Activated CD4-positive, CD25-positive, alpha-beta regulatory T cell (primary cell): ENCODE measurements at places on chromosomes 5 and 9.
A peak's percentile ranks its signal among the peaks of the same experiment; 100 is the strongest.

DNA sequence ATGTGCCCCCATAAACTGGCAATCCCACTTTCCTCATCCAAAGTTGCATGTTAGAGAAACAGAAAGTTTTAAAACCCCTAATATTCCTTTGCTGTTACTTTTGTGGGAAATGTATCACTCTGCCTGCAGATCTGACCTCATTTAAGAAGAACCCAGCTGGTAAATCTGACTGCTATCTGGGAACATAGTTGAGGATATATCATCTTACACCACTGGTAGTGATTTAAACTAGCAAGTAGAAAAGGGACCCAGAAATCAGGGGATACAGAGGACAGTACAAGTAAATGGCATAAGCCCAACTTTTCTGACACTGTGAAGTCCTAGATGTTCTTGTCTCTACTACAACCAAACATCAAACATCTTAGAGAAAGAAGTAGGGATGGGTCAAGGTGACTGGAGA, 1060.5 kb upstream of the DMAC1 start:
- no peak for DNase-seq

- DNase-seq: no peak
Measured at GRCh38 chr9:88464851-88465250, 70.1 kb upstream of the NXNL2 start.

DNA sequence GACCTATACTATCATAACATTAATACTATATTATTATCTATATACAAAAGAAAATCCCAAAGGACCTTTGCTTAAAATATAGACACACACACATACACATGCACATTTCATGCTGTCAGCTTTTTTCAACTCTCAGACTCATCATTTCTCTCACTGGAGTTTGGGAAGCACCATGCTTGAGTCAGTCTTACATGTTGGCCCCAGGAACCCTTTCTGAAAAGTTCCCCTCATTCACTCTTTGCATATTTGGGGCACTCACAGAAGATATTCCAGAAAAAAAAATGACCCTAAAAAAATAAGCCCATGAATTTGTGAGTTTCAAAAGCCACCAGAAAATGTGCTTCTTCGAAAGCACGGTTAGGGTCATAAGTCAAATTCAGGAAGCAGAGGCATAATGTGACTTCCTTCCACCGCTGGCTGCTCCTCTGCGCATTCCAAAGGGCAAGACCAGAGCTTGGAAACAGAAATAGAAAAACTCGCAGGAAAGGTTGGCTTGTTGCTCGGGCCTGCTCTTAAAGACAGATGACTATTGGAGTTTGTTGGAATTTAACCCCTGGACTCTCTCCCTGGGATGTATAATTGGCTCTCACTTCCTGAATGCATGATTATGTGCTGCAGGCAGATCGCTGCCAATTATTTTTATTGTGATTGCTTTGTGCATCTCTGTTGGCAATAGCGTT, 129.7 kb upstream of the IQGAP2 start:
- DNase-seq: no peak

- DNase-seq: no peak
Measured at GRCh38 chr9:111752455-111752854, 42.3 kb downstream of the SHOC1 start.

GRCh38 chr9:81118416-81118815, 570.9 kb downstream of the TLE1 start:
- DNase-seq: no peak

DNA sequence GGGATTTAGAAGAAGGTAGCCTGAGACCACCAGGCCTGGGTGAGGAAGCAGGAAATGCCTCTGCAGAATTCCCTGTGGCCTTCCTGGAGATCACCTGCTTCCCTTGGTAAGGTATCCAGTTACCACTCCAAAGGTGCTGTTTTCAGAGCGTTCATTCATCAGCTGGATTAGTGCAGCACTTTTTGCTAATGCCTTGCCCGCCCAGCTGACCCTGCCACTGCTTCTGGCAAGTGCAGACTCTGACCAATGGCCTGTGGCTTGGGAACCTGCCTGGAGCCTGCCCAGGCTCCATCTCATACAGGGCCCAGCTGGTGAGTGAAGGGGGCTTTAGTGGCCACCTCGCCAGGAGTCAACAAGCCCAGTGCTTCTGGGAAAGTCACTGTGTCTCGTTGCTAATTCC, 48.6 kb downstream of the FOXI1 start:
- DNase-seq: no peak

DNA sequence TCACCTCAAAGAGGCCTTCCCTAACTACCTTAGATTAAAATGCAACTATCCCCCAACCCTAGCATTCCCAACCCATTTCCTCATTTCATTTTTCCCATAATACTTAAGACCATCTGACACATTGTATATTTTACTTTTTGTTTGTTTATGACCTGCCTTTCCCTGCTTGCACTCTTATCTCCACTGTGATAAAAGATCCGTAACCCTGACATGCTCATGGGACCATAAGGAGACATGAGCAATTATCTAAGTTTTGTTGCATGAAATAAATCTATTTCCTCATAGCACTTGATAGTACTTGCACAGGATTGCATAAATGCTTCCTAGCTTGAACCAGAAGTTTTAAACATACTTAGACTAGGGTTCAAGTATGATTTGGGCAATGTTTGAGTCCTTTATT, 323.7 kb downstream of the NPR3 start:
- no peak for DNase-seq

DNA sequence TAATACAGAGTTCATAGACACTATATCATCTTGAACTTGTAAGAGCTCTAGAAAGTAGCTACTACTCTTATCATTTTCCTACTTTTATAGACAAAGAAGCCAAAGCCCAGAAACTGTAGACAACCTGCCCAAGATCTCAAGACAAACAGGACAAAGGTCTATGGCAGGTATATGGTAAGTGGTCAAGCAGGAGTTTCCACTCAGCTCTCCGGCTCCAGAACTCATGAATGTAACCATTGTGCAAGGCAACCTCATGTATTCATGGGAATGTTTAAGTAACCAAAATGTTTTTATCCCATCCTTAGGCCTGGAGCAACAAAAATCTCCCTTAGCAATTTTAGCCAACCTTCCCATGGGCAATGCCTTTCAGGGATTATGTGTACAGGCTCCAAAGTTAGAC, 163.4 kb upstream of the PUM3 start:
- DNase-seq: no peak

DNA sequence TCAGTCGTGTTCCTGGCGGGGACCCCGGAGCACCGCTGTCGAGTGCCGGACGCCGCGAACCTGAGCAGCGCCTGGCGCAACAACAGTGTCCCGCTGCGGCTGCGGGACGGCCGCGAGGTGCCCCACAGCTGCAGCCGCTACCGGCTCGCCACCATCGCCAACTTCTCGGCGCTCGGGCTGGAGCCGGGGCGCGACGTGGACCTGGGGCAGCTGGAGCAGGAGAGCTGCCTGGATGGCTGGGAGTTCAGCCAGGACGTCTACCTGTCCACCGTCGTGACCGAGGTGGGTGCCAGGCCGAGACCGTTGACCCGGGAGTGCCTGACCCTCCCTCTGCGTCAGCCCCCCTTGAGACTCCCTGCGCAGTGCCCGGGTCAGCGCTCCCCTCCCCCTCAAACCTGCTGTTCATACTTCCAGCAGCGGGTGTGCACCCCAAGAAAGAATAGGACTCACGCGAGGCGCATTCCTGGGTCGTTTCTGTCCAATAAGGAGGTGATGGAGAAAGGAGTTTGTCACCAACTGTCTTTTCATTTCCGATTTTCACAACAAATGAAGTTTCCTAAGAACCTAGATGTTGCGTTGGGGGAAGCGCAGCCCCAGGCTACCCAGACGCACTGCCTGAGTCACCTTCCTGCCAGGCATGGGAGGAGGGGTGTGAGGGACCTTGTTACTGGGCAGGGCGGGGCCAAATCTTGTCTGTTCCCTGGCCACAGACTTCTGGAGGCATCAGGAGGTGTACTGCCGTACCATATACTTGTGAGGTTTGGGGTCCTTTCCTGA, 722 bp downstream of the SLC22A4 start:
- peak; percentile 24 for DNase-seq

DNA sequence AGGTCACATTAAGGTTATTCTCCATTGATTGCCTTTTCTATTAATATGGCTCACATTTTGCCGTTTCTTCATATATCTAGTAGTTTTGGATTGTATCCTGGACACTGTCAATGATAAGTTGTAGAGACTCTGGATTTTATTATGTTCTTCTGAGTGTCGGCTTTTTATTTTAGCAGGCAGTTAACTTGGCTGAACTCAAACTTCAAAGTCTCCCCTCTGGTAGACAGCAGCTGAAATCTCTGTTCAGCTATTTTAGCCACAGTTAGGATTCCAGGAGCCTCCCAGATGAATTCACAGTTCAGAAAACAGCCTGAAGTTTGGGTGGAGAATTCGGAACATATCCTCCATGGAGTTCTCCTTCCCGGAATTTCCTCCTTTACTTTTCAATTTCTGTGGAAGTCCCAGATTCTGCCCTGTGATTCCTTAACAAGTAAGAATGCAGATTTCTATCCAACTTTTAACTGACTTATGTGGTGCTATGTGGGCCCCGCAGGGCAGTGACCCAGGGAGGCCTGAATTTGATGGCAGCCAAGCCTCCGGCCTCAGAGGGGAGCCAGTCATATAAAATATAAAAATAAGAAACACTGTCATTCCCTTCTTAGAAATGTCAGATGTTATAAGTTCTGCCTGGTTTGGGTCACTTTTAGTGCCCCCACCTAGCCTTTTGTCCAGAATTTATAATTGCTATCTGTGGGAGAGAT, 39.3 kb upstream of the MVB12B start:
- DNase-seq: no peak

GRCh38 chr5:156529892-156530291, 202.9 kb downstream of the SGCD start:
- no peak for DNase-seq
